ENCODE measurements at places on chromosomes 16 and 17.

- DNase-seq = no peak
These were observed 4.8 kb upstream of the PIRT start for GRCh38 chr17:10842658-10843057.

DNA sequence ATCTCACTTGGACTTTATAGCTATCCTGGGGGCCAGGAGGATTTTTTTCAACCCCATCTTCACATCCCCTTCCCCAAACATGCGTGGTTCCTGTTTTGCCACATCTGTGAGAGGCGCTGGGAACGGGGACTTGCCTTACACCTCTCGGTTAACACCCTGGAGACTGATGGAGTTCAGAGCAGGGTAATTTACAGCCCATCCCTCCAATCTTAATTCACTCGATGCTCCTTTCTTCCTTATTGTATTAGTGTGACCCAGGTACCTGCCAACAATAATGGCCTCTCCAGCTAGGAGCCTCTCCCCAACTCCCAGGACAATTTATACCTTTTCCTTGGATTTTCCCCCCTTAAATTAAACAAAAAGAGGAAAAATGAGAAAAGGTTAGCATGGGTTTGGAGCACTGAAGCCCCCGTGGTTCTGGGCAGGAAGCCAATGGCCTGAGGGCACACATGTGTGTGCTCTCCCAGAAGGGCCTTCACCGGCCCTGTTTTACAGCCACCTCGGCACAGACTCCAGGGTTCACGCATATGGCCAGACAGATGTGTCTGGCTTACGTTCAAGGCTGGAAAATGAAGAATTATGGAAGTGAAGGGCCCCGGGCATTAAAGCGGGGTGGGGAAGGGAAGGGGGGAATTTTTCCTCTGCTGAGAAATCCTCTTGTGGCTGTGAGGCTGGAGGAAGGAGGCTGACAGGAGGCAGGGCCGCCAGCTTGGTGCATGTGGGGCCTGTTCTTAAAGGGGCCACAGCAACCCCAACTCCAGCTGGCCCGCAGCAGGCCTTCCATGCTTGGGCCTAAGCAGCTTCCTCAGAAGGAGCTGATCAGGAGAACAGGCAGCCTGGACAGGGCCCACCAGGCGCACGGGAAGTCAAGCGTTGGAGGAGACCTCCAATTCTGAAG lies 21.4 kb downstream of the HIC1 start:
- DNase-seq = no peak

DNA sequence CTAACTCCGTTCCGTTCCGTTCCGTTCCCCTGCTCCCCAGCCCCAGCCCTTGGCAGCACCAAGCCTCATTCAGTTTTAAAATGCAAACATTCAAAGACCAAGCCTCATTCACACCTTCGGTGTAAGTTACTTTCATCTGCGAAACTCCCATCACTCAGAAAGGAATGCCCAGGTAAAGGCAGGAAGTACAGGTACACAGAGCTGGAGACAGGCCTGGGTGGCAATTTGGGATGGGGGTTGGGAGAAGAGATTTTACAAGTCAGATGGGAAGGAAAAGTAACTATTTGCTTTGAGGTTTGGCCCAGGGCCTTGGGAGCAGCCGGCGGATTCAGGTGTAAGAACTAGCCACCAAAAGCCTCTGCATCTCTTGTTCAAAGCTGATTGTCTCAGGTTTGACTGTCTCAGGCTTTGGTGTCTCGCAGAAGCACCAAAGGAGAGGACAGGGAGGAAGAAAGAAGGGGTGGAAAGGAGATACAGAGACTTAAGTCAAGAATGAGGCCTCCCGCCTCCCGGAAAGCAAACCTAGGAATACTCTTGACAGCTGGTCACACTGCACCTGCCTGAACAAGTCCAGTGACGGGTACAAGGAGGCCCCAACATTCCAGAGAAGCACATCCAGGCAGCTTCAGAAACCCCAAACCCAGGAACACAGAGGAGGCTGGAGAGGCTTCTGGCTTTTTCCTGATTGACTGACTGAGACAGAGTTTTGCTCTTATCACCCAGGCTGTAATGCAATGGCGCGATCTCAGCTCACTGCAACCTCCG lies 54.7 kb downstream of the NXN start:
- no peak for DNase-seq

GRCh38 chr16:86959729-86960128 lies 357.5 kb downstream of the C16orf95 start:
- no peak for DNase-seq

- DNase-seq = no peak
These were observed 39.8 kb downstream of the C17orf67 start for GRCh38 chr17:56793957-56794356.

DNA sequence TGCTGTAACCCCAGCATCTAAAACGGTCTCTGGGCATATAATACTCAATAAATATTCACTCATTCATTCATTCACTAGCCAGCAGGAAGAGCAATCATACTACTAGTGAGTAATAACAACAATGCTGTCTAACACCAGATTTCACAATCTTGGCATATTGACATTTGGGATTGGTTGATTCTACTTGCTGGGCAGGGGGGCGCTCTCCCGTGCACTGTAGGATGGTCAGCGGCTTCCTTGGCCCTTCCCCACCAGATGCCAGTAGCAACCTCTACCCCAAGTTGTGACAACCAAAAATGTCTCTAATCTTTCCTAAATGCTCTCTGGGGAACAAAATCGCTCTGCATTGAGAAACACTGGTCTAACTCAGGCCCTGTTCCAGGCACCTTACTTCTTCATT lies 20.7 kb downstream of the WFDC1 start:
- no peak for DNase-seq

DNA sequence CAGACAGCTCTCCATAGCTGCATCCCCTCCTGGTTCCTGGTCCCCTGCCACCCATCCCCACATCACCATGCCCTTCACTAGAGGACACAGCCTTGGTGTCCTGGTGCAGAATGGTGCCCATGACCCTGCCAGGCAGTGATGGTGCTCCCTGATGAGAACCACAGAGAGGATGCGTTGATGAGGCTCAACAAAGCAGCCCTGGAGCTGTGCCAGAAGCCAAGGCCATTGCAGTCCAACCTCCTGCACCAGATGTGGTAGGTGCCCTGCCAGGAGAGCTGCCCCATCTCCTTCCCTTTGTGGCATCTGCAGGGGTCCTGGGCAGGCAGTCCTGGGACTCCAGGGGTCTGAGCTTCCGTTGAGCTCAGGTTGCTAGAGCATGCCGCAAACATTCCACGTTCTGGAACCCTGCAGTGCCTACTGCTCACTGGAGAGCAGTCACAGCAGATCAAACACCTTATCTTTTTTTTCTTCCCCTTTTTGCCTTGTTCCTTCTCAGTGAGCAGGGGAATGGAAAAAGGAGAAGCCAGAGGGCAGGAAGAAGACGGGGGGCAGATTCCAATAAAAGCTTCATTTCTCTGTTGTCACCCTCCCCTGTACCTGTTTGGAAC lies 5.3 kb upstream of the EPN3 start:
- DNase-seq = no peak

DNA sequence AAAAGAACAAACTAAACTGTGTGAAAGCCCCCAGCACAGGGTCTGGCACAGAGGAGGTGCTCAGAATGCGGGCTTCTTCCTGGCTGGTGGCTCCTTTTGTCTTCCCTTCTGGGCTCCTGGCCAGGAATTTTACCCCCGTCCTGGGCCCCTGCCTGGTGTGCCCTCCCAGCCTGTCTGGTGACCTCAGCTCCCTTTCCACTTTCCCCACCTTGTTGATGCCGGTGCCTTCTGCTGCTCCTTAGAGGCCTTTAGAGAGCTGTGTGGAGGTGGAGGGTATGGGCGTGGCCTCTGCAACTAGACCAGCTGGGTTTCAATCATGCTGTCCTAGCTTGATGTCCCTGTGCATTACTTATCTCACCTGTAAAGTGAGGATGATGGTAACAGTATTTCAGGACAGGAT lies 16.8 kb downstream of the PIRT start:
- no peak for DNase-seq

DNA sequence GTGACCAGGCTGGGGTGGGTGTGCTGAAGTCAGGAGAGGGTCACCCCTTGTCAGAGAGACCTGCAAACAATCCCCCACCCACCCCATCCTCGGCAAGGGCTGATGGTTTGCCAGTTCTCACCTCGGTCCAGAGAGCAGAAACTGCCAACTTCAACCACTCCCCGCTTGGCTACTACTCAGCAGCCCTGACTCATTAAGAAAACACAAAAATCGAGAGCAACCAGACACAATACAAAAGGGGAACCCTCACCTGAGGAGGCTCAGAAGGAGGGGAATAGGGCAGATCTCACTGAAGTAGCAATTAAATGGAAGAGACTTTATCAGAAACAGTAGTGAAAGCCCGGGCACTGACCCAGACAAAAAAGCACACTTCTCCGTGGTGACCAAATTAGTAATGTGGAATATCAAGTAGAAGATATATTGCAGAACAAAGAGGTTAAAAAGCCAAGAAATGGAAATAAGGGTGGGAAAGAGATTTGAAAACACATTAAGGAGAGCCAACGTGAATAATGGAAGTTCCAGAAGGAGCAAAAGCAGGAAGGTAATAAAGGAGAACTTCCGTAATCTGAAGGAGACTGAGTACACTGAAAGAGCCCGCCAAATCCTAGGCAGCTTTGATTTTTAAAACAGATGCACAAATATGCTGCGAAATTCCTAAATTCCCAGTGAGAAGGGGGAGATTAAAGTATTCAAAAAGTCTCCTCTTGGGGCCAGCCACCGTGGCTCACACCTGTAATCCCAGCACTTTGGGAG lies 23.6 kb downstream of the CENPV start:
- DNase-seq = no peak

GRCh38 chr17:63917646-63918045 lies 993 bp downstream of the GH1 start:
- no peak for DNase-seq

GRCh38 chr17:80827646-80828643 lies 163.7 kb upstream of the CHMP6 start:
- no peak for DNase-seq

DNA sequence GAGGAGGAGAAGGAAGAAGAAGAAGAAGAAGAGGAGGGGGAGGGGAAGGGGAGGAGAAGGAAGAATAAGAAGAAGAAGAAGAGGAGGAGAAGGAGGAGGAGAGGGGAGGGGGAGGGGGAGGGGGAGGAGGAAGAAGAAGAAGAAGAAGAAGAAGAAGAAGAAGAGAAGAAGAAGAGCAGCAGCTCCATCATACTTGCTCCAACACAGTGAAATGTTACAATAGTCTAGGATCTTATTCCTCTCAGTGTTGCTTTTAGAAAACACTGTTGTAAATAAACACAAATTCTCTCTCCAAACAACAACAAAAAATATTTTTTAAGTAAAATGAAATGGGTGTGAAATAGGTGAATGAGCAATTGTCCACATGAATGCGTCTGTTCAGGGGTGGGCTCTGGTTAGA lies 126.6 kb upstream of the KCNJ16 start:
- no peak for DNase-seq

GRCh38 chr16:28837672-28838557 lies 8.2 kb downstream of the TUFM start:
- DNase-seq = no peak

GRCh38 chr17:64639516-64639915 lies 22.6 kb downstream of the SMURF2 start:
- no peak for DNase-seq

DNA sequence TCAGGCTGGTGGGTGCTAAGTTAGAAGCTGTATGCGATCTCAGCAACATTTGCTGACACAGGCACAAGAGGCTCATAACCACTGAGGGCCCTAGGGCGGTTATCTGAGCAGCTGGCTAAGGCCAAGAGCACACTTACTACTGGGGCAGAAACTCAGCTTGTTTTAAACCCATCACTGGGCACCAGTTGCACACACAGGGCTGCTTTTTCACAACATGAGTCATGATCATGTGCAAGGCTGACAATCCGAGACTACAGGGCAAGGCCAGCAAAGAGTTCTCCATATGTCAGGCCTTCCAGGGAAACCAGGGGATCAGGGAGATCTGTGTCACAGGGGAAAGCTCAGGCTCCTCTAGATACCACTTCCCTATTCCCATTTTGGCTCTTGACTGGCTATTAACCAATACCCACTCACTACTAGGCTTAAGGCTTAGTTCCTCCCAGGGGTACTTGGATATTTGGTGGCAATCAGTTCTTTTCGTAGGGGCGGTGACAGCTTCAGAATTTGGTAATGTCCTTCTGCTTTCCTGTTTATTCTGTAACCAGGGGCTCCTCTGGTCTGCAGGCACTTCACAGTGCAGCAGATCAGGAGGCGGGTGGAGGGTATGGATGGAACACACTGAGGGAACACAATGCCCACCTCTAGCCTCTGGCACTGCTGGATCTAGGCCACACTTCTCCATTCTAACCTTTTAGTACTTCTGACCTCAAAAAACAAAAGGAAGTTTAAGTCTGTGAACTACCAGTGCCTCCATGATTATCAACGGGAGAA lies 44.9 kb upstream of the ERN1 start:
- DNase-seq = no peak

- DNase-seq = no peak
These were observed 84.7 kb downstream of the PLCG2 start for GRCh38 chr16:81863630-81864352.

DNA sequence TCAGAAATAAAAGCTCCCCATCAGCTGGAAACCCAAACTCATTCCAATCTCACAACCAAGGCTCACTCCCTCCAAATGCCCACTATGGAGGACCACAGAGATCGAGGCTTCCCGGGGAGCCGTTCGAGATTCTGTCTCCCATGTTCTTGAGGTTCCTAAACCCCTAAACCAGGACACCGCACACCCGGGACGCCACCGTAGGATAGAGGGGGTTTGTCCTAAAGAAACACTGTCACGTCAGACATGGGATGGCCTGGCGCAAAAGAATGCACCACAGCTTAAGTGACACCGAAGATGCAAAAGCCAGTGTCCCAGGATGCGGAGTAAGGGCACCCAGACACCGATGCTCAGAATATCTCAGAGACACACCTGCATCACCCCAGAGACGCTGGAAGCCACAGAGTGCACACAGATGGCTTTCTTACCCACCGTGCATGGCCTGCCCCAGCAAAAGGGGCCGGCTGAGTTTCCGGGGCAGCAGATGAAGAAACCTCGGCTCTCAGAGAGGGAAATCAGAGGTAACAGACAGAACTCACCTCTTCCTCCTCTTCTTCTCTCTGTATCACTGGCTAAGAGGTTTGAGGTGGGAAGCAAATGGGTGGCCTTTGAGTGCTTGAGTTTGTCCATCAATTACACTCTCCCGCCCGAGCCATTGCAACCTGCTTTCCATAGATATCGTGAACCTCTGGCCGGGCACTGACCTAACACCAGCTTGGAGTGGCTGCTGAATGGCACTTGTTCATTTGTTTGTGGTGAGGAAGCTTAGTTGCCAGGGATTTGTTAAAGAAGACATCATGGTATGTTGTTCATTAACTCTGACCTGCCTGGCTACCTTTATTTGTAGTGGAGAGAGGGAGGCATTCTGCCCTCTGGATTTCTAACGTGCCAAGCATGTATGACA lies 65.1 kb upstream of the TNRC6C start:
- no peak for DNase-seq
